ENCODE measurements at places on chromosomes 13 and 19.

GRCh38 chr13:41557719-41558118, 100.4 kb downstream of the RGCC start:
- no peak for DNase-seq

- DNase-seq, result no peak
Measured at GRCh38 chr19:29858621-29859020, 46.8 kb downstream of the CCNE1 start.

DNA sequence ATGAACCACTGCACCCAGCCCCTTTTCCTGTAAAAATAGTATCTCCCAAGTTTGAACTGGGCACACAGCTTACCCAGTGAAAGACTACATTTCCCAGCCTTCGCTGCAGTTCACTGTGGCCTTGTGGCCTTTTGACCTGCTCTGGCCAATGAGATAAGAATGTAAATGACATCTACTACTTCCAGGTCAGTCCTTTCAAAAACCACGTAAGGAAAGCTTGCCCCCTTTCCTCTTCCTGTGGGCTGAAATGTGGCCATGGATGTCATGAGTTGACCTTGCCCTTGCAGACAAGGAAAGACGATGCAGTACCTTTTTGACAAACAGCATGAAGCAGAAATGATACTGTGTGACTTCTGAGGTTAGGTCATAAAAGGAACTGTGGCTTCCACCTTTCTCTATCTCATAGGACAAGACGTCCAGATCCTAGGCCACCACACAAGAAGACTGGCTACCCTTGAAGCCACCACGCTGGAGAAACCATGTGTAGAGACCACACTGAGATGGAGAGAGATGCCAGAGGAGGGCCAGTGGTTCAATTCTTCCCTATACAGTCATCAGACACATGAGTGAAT, 19.9 kb downstream of the ACER1 start:
- no peak for DNase-seq

- DNase-seq, result no peak
Measured at GRCh38 chr19:9741476-9742171, 26.9 kb downstream of the ZNF846 start.

DNA sequence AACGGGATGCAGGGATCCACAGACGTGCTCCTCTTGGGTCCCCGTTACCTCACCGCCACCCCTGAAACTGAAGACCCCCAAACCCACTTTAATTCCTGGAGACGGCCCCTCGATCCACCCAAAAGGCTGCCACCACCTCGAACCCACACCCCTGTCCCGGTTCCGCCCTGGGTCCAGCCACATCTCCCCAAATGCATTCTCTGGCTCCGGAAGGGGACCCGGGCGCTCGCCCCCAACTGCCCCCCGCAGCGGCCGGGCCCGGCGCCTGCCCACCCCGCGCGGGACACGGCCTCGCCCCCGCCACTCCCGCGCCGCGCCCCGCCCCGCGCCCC, 219 bp upstream of the FSTL3 start:
- DNase-seq, result no peak

GRCh38 chr13:60363288-60363687, 33.7 kb upstream of the TDRD3 start:
- DNase-seq, result no peak

- DNase-seq, result no peak
Measured at GRCh38 chr19:4802711-4803110, 11.2 kb downstream of the FEM1A start.

DNA sequence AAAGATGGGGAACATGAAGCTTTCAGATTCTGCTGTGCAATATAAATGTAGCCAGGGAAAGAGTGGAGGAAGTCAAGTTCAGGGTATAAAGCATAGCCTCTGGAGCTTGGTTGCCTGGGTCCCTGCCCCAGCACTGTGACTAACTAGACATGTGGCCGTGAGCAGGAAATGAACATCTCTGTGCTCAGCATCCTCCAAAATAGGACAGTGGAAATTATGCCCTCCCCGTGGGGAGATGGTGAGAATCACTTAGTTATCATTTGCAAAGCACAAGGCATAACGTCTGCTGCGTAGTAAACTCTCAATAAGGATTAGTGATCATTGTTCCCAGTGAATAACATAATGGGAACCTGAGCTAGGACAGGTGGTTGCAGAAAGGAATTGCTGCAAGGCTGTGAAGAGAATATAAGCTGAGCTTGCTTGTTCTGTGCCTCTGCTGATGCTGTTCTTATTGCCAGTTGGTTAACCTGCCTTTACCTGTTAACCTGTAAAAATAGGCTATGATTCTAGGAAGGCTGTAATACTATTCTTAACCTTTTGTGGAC, 441.0 kb downstream of the COG6 start:
- no peak for DNase-seq

GRCh38 chr13:40987606-40988280, 31.4 kb downstream of the ELF1 start:
- DNase-seq, result no peak

DNA sequence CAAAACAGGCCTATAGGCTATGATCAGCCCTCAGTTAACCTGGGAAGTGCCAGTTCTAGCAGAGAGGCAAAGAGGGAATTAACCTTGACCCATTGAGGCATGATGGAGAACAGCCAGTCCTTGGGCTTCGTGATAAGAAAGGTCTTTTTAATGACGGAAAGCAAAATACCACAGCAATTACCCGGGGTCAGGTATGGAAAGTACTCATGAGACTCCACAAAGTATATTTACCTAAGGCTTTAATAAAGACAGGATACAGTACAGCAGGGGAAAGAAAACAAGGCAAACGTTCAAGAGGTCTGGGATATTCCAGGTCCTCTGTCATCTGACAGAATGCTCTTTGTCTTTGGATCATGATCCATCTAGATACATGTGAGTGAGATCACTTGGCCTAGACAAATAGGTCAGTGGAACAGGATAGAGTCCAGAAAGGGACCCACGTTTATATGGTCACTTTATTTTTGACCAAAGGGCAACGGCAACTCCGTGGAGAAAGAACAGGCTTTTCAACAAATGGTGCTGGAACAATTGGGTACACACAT, 52.2 kb downstream of the WDFY2 start:
- DNase-seq, result no peak

GRCh38 chr13:30179597-30180276, 127.6 kb downstream of the KATNAL1 start:
- DNase-seq, result no peak

GRCh38 chr19:41263042-41263849, 926 bp upstream of the HNRNPUL1 start:
- no peak for DNase-seq

GRCh38 chr13:100495455-100495854, 93.1 kb downstream of the GGACT start:
- DNase-seq, result no peak

DNA sequence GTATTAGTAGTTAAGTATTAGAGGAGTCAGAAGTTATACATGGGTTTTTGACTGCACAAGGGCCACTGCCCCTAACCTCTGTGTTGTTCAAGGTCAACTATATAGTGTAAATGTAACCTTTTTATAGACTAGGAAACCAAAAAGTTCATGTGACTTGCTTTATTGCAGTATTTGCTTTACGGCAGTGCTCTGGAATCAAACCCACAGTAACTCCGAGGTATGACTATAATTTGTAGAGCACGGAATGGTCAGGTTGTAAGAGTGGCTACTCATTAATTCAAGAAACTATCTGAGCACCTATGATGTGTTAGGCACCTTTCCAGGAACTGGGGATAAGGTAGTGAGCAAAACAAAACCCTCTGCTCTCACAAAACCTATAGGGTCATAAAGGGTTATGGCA, 22.2 kb downstream of the SUPT20H start:
- no peak for DNase-seq

DNA sequence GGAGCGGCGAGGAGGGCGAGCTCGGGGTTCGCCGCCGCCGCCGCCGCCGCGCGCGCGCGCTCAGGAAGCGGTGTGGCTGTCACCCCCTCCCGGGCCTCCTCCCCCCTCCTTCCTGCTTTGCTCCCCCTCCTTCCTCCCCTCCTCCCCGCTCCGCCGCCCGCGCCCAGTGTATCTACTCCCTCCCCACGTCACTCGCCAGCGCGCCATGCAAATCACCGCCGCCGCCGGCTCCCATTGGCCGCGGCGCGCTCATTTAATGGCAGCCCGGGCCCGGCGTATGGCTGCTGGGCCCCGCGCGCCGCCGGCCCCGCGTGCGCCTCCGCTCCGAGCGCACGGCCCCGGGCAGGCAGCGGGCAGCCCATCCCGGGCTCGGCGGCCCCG, 335 bp upstream of the SOX1 start:
- no peak for DNase-seq
